ENCODE measurements at places on chromosomes 7 and 10.
A peak's percentile ranks its signal among the peaks of the same experiment; 100 is the strongest.

- DNase-seq = peak; percentile 93
These were observed 6.1 kb downstream of the NPY start for GRCh38 chr7:24290004-24290641.

DNA sequence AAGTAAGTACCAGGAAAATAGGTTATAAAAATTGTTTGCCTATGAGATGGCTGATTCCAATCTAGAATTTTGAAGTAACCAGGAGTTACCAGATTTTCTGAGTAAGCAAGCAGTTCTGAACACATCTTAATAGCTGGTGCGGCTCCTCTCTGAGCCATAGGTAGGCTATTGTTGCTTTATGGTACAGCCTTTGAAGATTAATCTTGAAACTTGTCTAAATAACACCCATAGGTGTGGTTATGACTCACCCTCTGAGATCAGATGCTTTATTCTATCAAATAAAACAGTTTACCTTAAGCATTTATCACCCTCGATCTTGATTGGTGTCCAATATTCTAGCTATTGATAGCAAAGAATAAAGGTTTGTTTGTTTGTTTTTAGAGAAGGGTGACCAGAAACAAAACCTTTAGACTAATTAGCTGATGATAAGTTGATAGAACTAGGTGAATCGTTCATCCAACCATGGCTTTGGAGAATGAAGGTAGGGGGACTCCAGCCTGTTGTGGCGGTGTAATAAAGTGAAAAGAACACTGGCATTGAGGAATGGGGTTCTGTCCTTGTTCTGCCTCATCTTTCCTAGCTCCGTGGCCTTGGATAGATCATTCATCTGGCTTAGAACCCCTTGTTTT is 72.2 kb downstream of the VTI1A start:
- DNase-seq = no peak

GRCh38 chr7:107254398-107254985 is 85.7 kb downstream of the HBP1 start:
- no peak for DNase-seq

DNA sequence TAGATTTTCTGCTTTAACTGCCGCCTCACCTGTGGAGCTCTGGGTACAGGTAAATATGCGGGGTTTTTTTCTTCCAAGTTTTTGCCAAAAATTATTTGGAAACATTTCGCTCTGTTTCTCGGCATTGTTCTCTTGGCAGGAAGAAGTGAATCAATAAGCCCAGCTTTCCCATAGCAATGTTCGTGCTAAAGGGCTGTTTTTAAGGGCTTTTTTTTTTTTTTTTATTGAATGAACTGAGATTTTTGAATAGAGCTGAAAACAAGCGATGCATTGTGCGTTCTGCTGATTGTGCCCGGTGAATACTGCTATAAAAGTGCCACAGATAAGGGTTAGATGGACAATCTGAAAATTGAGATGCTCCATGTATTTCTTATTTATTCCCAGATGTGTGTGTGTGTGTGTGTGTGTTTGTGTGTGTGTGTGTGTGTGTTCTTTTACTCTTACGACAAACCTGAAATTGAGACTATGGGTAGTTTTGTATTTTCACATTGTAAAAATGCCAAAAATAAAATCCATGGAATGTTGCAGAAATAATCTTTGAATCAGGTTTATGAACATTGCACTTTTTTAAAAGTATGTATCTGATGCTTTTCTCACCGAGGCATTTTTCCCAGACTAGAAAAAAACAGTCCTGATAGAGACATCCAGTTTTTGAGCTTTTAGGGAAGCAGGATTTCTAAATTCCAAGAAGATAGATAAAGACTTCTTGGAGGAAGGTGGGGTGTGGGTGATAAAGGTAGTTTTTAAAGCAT is 30.5 kb downstream of the KIAA1217 start:
- DNase-seq = no peak

DNA sequence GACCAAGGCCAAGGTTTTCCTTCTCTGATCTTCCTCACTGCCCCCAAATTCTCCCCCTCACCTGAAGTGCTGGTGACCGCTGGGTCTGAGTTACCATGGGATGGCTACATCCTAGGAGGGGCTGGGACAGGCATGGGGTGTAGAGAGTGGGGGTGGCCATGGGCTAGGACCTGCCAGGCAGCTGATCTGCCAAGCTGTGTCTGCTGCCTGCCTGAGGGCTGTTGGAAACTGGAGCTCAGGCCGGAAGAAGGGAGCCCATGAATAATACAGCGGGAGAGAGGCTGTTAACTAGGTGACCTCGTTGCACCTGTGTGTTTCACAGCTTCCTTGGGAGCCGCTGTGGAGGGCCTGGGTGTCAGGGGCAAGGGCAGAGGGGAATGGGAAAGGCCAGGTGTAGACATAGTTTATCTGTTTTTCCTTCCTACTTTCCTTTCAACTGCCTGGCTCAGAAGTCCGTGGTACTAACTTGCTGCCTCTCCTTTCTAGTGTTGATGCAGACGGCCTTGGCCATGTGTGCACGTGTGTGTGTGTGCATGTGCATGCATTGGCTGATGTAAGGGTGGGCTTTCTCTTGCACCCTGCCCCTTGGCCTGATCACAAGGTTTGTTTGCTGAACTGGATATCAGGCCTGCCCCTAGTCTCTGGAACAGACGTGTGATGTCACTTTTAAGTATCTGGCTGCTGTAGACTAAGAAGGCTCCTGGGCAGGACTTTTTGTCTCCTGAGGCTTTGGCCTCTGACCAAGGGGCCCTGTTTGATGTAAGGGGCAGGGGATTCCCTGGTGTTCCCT is 11.9 kb downstream of the CDH23 start:
- DNase-seq = no peak

DNA sequence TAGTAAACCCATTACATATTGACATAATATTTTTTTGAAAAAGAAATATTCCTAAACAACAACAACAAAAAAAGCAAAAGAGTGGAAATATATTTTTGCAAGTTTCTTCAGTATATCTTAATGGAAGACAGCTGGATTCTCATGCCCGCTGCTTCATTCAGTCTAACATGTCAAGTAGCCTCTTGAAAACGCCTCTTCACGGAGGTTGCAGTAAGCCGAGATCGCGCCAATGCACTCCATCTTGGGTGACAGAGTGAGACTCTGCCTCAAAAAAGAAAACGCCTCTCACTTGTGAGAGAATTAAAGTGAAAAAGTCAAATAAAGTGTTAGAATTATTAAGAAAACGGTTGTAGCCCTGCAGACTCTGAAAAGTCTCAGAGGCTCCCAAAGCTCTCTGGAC is 1.3 kb downstream of the CUTC start:
- no peak for DNase-seq

- peak; percentile 49 for DNase-seq
These were observed 38.3 kb downstream of the AKR1B1 start for GRCh38 chr7:134420424-134421125.

DNA sequence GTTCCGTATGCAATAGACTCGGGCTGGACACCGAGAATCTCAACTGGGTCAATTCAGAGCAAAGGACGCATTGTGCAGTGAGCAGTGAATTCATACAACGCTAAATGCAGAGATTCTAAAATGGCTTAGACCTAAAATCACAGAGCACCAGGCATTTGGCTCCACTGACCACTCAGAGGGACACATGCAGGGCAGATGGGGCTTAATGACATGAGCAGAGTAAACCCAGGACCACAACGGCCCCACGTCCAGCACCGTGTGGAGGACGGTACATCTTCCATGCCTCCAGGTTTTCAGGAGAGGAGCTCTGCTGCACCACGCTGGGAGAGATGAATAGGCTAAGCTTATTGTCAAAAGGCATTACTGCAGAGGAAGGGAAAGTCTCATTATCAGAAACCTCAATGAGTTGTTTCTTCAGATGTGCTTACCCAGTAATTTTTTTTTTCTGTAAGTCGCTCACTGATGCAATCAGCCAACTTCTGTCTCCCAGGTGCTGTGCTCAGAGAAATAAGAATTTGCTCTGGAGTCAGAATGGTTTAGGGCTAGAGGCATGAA is 555.0 kb downstream of the PTPRN2 start:
- no peak for DNase-seq

GRCh38 chr10:29924436-29924835 is 134.9 kb downstream of the JCAD start:
- no peak for DNase-seq

DNA sequence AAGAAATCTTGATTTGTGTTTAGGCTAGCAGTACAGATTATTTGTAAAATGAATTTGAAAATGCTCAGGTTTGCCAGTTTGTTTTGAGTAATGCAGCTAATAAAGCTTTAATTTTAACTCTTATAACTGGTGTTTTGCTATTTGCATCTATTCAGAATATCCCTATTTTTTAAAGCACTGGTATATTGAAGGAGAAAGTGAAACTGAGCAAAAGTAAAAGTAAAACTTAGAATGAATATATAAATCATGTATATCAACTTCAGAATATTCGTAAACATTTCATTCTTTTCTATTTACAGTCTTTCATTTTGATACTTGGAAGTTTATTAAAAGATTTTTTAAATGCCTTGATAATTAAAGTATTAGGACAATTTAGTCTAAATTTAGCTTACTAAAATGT is 26.2 kb downstream of the TASOR2 start:
- no peak for DNase-seq

- DNase-seq = no peak
These were observed 174.9 kb downstream of the ELFN1 start for GRCh38 chr7:1844951-1845390.
